ENCODE measurements at places on chromosomes 1 and 21. TPM values are rescaled to one million over a fixed set of nuclear protein-coding genes. Genes with fewer than 3 reads are reported as not detected.

DNA sequence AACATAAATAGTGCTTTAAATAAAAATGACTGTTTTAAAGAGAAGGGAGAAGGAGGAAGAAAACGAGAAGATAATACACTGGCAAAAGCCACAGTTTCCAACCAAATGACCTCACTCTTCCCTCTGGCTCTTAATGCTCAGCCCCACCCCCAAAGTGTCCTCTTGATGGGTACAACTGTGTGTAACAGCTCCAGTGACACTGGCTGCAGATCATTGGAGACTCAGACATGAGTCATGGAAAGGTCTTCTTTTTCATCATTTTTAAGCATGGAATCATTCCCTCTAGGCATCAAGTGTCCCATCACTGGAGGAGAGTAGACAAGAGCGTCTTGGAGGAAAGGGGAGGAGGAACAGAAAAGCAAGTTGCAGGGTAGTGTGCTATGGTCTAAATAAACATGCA lies 333.0 kb downstream of the PAPPA2 start:
- peak; percentile 17 for DNase-seq

GRCh38 chr1:76059451-76059850 lies 15.1 kb upstream of the ST6GALNAC3 start:
- peak; percentile 83 for DNase-seq

DNA sequence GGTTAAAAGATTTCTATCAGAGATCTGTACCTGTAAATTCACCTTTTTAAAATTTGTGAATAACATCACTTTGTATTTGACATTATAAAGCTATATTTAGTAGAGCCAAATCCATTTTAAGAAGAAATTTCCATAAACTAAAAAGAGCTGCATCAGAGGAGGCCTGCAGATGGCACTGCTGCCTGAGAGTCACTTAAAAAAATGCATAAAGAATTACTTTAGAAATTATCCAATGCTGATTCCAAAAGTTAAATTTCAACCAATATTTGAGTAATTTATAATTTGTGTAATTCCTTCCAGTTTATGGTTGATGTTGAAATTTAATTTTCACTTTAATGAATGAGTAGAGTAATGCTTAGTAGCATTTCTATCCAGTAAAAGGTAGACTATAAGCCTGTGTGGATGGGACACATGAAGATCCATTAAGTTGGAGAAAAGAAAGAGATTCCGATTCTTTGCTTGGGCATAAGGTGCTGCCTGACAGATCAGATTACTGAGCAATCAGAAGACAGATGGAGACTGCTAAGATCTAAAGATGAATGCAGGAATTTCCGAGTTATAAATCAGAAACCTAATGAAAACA lies 20.7 kb upstream of the RPE65 start:
- DNase-seq, result peak; percentile 22

DNA sequence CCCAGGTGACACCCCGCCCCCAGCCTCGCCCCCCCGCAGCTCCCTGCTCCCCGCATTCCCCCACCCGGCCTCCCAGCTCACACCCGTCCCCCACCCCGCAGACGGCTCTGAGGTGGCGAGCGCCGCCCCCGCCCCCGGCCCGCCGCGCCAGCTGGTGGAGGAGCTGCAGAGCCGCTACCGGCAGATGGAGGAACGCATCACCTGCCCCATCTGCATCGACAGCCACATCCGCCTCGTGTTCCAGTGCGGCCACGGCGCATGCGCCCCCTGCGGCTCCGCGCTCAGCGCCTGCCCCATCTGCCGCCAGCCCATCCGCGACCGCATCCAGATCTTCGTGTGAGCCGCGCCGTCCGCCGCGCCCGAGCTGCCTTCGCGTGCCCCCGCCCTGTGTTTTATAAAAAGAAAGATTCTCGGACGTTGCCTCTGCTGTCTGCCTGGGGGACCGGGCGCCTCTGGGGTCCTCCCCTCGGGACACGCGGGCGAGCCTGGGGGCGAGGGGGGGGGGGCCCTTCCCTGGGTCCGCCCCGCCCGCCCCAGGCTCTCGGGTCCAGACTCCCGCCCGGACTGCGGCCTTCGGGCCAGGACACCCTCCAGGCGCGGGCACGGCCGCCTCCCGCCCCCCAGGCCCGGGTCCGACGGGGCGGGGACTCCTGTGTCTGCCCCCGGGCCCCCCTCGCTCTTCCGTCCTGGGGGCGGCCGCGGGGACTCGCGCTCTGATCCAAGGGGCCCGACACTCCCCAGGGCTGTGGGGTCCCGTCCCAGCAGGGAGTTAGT lies 1.6 kb upstream of the MMP23B start:
- DNase-seq, result no peak

DNA sequence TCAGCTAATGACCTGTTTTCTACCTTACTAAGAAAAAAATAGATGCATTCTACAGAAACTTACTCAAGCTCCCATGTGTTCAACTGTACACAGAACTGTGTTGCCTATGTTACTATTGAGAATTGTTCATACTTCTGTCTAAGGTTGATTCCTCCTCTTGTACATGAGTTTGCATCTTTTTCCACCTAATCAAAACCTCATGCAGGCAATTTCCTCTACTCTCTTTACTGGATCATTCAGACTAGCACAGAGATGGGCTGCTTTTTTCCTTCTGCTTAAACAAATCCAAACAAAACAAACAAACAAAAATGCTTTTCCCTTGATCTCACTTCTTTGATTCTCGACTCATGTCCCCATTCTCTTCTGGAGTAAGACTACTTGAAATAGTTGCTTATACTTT lies 58.8 kb upstream of the PTGFR start:
- no peak for DNase-seq

DNA sequence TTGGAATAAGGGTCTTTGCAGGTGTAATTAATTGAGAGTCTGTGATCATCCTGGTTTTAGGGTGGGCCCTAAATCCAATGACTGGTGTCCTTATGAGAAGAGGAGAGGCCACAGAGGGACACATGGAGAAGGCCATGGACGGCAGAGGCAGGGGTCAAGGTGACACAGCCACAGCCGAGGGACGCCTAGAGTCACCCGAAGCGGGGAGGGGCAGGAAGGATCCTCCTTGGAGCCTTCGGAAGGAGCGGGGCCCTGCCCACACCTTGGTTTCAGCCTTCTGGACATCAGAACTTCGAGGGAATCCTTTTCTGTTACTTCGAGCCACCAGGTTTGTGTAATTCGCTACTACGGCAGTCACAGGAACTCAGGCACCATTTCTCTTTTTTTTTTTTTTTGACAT lies 31.1 kb downstream of the RRP1 start:
- DNase-seq, result no peak

DNA sequence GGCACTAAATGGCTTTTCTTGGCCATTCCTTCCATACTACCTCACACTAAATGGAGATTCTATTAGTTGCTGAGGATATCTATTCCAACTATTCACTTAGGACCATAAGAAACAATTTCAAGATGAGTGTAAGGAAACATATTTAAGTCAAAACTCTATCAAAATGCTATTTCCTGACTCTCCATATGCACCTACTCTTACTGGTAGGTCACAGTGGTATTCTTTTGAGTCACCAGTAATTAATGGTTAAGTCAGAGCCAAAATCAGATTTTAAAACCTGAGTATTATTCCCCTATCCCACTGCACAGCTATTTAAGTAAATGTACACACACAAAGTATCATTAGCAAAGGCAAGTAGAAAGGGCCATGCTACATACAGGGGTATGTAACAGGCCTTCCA lies 50.3 kb downstream of the ARID4B start:
- DNase-seq, result no peak

DNA sequence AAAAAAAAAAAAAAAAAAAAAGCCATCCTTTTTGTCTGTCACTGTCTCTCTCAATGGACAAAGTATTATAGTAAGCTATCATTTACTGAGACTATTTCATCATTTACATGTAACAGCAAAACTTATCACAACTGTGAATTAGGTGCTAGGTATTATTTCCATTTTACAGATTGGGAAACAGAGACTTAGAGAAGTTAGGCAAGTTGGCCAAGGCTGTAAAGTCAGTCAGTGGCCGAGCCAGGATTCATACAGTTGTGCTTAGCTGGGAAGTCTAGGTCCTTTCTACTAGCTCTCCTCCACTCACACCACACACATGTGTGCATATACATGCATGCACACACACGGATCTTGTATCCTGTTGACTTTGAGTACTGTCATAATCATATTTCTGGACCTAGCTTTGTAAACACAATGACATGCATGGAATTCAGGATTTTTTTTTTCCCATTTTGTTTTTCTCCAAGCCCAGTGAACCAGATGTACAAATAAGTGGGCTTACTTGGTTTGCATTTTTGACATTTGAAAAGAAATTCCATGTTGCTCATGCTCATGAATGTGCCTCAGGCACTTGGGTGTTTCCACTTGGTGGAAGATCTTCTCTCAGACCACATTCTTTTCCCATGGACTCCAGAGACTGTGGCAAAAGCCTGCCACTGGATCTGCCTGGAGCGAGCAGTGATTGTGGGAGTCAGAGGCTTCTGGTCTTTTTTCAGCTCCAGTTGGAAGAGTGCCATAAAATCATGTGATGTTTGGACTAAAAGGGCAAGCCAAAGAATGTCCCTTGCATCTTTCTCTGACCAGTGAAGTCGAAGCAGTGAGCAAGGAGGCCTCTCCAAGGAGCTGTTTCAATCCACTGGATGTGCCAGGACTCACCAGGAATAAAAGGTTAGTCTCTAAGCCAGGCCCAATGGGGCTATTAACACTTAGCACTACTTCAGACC lies 61.7 kb upstream of the DNAJC6 start:
- DNase-seq, result peak; percentile 76

GRCh38 chr1:35706846-35707600 lies 11.7 kb downstream of the C1orf216 start:
- no peak for DNase-seq

DNA sequence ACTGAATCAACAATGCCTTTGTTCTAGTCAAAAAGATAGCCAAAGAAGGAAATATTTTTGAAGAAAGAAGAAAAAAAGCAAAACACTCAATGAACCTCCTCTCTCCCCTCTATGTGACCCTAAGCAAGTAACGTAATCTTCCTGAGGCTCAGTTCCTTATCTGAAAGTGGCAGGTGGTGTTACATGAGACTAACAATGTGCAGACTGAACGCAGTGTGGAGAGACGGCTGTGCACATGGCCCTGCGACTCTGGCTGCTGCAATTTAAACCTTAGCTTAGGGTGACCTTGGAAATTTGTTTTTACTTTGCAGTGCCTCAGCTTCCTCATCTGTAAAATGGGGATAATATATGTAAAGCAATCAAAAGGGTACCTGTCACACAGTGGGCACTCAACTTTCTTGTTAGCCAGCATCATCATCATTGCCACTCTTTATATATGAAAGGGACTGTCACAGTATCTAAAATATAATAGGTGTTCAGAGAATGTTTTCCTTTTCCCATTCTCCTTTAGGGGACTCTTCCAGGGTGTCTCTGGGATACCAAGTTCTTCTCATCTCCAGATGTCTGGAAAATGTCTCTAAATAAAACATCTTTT lies 100.1 kb upstream of the JUN start:
- DNase-seq, result no peak

DNA sequence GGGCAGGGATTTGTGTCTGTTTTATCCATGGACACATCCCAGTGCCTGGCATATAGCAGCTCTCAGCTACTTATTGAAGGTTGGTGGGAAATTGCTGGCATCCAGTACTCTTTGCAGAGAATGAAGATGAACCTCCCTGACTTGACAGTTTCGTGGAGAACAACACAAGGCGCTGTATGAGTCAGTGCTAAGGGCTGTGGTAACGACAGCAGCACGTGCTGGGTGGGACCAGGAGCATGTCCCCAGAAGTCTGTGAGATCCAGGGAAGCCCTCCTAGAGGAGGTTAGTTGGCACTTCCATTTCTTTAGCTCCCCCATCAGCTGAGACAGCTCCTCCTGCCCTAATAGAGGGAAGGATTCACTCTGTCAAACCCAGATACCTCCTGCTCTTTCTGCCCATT lies 25.9 kb upstream of the IL19 start:
- no peak for DNase-seq

- no peak for DNase-seq
Observed at GRCh38 chr1:160910170-160910750, 25.3 kb upstream of the ITLN1 start.

- DNase-seq, result no peak
Observed at GRCh38 chr1:95067062-95067461, 5.7 kb downstream of the ALG14 start.

DNA sequence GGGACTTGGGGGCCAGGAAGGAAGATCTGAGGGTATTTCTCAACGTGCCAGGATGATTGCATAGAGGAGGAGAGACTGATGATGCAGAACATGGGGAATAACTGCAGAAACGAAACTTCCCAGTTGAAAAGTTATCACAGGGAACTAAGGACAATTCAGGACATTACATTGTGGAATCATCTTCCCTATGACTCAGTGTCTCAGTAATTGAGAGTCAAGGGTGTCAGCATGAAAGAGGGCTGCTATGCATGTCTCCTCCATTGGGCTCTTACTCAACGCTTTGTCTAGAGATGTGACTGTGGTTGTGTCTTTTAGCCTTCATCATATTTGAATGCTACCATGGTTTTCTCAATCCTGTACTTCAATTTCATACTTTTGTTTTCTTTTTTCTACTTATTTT lies 48.9 kb upstream of the PTGFR start:
- no peak for DNase-seq

DNA sequence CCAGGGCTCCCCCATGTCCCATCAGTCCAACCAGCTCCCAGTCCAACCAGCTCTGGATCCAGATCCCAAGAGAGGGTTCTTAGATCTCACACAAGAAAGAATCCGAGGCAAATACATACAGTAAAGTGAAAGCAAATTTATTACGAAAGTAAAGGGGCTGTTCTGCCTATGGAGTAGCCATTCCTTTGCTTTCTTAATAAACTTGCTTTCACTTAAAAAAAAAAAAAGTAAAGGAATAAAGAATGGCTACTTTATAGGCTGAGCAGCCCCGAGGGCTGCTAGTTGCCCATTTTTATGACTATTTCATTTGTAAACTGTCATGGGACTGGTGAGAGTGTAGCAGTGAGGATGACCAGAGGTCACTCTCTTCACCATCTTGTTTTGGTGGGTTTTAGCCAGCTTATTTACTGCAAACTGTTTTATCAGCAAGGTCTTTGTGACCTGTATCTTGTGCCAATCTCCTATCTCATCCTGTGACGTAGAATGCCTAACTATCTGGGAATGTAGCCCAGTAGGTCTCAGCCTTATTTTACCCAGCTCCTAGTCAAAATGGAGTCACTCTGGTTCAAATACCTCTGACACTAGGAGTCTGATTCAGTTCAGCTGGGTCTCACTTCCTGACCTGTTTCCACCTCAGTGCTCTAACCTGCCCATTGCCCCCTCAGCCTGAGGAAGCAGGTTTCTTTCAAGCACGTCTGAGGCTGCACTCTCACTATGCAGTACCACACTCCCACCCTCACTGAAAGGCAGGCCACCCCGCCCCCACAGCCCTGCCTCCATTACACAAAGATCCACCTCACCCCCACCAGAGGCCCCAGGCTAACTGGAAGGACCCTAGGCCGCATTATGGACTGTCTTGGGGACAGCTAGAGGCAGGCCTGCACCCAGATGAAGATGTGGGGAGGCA lies 26.5 kb upstream of the ATP2B4 start:
- DNase-seq, result no peak

AQP10 gene
- total RNA-seq, result not detected

TMPRSS2 gene
- total RNA-seq, result 9.3 TPM

PLEKHA6 gene
- total RNA-seq, result 53.8 TPM

Measured in PC-3 (cell line).